Breast epithelium (tissue), 4 donors: ENCODE measurements at places on chromosomes 11 and 22.

- no peak overlapping the region for H3K4me3 ChIP-seq
- no peaks in the 10 kb centered on the region for H3K36me3 ChIP-seq
- no peak overlapping the region for H3K27ac ChIP-seq
- no peaks in the 10 kb centered on the region for H3K27me3 ChIP-seq
- H3K4me1 ChIP-seq = no peaks in the 10 kb centered on the region
- no peak for DNase-seq
These were observed 8.9 kb downstream of the MRTFA start for GRCh38 chr22:40627612-40628011.

GRCh38 chr22:42335839-42336378 lies 65.5 kb upstream of the TCF20 start:
- H3K4me3 ChIP-seq = no peak overlapping the region
- peak overlapping the region; percentile 12 for H3K27ac ChIP-seq
- no peaks in the 10 kb centered on the region for H3K4me1 ChIP-seq

- H3K4me3 ChIP-seq = no peak overlapping the region
- no peak overlapping the region for H3K27ac ChIP-seq
- no peaks in the 10 kb centered on the region for H3K27me3 ChIP-seq
- DNase-seq = no peak
- no peaks in the 10 kb centered on the region for H3K36me3 ChIP-seq
These were observed 941.7 kb downstream of the NTM start for GRCh38 chr11:132312161-132312560.

- DNase-seq = no peak
- no peaks in the 10 kb centered on the region for H3K27me3 ChIP-seq
- no peaks in the 10 kb centered on the region for H3K36me3 ChIP-seq
- H3K4me1 ChIP-seq = peaks cover 8% of the 10 kb centered on the region
These were observed 6.0 kb downstream of the SCARF2 start for GRCh38 chr22:20431511-20432192.

GRCh38 chr11:128029219-128029722 lies 558.1 kb downstream of the ETS1 start:
- no peaks in the 10 kb centered on the region for H3K36me3 ChIP-seq
- H3K4me3 ChIP-seq = no peak overlapping the region
- no peak for DNase-seq
- H3K27me3 ChIP-seq = no peaks in the 10 kb centered on the region
- H3K4me1 ChIP-seq = no peaks in the 10 kb centered on the region

GRCh38 chr11:17753641-17754040 lies 19.1 kb downstream of the KCNC1 start:
- no peaks in the 10 kb centered on the region for H3K36me3 ChIP-seq
- no peak for DNase-seq
- no peaks in the 10 kb centered on the region for H3K27me3 ChIP-seq

GRCh38 chr22:37304595-37305343 lies 22.5 kb downstream of the CYTH4 start:
- peaks cover 16% of the 10 kb centered on the region for H3K4me1 ChIP-seq
- no peak overlapping the region for H3K4me3 ChIP-seq
- H3K27ac ChIP-seq = peak overlapping the region; percentile 38
- no peaks in the 10 kb centered on the region for H3K36me3 ChIP-seq
- H3K27me3 ChIP-seq = no peaks in the 10 kb centered on the region

GRCh38 chr11:126257764-126258163 lies 10.9 kb downstream of the SRPRA start:
- no peaks in the 10 kb centered on the region for H3K27me3 ChIP-seq
- H3K4me1 ChIP-seq = no peaks in the 10 kb centered on the region
- H3K36me3 ChIP-seq = peaks cover 3% of the 10 kb centered on the region
- H3K27ac ChIP-seq = no peak overlapping the region

DNA sequence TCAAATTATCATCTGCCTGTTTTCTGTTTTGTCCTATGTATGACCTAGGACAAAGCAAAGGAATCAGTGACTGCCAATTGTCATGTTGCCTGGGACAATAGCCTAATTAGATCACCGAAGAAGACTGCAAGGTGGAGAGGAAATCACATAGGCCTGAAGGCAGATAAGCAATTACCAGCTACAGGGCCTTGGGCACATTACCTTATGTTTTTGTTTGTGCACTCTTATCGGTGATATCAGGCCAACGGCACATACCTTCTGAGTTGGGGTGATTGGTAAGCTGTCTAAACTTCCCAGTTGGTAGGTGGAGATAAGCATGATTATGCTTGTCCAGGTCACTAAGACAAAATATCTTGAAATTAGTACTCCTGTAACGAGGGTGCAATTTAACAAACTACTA lies 58.1 kb upstream of the FAM181B start:
- no peaks in the 10 kb centered on the region for H3K36me3 ChIP-seq
- H3K27me3 ChIP-seq = no peaks in the 10 kb centered on the region
- no peak overlapping the region for H3K27ac ChIP-seq
- H3K4me3 ChIP-seq = no peak overlapping the region
- DNase-seq = no peak
- no peaks in the 10 kb centered on the region for H3K4me1 ChIP-seq

DNA sequence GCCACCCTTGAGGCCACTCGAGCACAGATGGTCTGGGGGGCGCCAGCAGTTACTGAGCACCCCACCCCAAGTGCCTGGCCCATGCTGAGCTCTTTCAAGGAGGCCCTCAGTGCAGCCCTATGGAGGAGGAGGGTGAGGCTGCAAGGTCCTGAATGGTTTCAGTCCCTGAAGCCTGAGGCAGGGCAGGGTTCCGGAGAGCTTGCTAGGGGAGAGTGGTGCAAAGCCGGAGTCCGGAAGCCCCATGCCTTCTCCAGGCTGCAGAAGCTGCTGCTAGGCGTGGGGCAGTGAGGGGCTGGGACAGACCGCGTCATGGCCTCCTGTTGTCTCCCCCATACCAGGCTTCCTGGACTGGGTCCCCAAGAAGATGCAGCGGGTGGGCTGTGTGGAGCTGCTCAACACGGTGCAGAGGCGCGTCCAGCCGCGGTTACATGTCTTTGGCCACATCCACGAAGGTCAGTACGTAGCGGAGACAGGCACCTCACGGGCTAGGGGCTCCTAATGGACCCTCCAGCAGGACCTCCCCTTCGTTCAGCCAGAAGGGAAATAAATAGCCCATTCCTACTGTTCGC lies 90.6 kb downstream of the MPPED1 start:
- no peak overlapping the region for H3K27ac ChIP-seq
- no peaks in the 10 kb centered on the region for H3K4me1 ChIP-seq
- no peaks in the 10 kb centered on the region for H3K36me3 ChIP-seq
- no peaks in the 10 kb centered on the region for H3K27me3 ChIP-seq
- no peak overlapping the region for H3K4me3 ChIP-seq

- no peak overlapping the region for H3K27ac ChIP-seq
- no peak for DNase-seq
- H3K4me3 ChIP-seq = no peak overlapping the region
- no peaks in the 10 kb centered on the region for H3K36me3 ChIP-seq
- H3K27me3 ChIP-seq = no peaks in the 10 kb centered on the region
- no peaks in the 10 kb centered on the region for H3K4me1 ChIP-seq
These were observed 375.6 kb downstream of the KCNA4 start for GRCh38 chr11:29641201-29641600.

DNA sequence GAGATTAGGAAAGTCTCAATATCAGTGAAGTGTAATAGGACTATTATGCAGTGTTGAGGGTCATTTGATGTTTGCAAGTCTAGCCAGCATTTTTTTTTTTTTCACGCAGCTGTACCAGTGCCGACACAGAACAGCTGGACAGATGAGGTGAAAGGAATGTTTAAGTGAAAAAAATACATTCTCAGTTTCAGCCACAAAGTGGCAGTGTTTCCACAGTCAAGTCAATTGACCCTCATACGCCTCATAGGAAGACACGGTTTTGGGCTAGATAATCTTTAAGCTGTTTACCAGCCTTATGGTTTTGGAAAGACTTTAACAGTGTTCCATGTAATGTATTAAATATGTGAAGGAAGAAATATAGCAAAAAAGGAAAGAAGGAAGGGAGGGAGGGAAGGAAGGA lies 349.9 kb upstream of the ANO3 start:
- no peak overlapping the region for H3K27ac ChIP-seq
- DNase-seq = no peak

- H3K4me1 ChIP-seq = no peaks in the 10 kb centered on the region
- H3K27me3 ChIP-seq = no peaks in the 10 kb centered on the region
- H3K36me3 ChIP-seq = no peaks in the 10 kb centered on the region
- no peak for DNase-seq
These were observed 98.6 kb upstream of the BLID start for GRCh38 chr11:122214567-122214966.

GRCh38 chr11:68396516-68396915 lies 64.0 kb upstream of the PPP6R3 start:
- no peak overlapping the region for H3K27ac ChIP-seq
- peaks cover 7% of the 10 kb centered on the region for H3K4me1 ChIP-seq
- no peaks in the 10 kb centered on the region for H3K36me3 ChIP-seq
- H3K4me3 ChIP-seq = no peak overlapping the region

DNA sequence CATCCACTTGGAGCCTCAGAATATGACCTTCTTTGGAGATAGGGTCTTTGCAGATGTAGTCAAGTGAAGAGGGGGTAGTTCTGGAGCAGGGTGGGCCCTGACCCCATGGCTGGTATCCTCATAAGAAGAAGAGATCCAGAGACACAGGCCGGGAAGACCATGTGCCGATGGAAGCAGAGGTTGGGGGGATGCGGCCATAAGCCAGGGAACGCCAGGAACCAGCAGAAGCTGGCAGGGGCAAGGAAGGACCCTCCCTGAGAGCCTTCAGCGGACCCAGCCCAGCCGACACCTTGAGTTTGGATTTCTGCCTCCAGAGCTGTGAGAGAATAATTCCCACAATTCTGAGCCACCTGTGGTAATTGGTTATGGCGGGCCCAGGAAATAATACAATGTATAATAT lies 26.1 kb upstream of the SMIM38 start:
- no peaks in the 10 kb centered on the region for H3K27me3 ChIP-seq
- no peak overlapping the region for H3K4me3 ChIP-seq
- no peaks in the 10 kb centered on the region for H3K36me3 ChIP-seq
- no peak for DNase-seq

DNA sequence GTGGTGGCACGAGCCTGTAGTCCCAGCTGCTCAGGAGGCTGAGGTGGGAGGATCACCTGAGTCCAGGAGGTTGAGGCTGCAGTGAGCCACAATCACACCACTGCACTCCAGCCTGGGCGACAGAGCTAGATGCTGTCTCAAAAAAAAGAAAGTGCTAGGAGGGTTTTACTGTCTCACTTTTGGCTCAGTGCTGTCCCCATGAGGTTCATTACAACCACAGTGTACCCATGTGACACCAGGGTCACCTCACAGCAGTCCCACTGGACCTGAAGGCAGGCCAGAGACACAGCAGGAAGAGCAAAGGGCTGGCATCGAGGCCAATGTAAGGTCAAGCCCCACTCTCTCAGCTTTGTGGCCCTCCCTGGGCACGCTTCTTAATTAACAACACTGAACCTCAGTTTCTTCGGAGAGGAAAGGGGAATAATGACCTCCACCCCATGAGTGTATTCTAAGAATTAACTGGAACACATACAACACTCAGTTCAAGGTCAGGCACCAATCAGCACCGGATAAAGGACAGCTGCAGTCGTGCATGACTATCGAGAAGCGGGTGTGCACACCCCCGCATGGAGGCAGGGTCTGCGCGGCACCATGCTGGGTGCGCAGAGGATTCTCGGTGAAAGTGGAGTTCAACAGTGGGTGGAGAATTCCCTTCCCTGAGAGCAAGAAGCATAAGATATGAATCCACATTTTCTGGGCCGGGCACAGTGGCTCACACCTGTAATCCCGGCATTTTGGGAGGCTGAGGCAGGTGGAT lies 30.9 kb upstream of the BAIAP2L2 start:
- DNase-seq = no peak
- H3K4me3 ChIP-seq = no peak overlapping the region
- no peak overlapping the region for H3K27ac ChIP-seq
- no peaks in the 10 kb centered on the region for H3K27me3 ChIP-seq
- H3K4me1 ChIP-seq = no peaks in the 10 kb centered on the region

- H3K4me1 ChIP-seq = peaks cover 14% of the 10 kb centered on the region
- peak overlapping the region; percentile 83 for H3K27ac ChIP-seq
- H3K27me3 ChIP-seq = no peaks in the 10 kb centered on the region
- H3K4me3 ChIP-seq = peak overlapping the region; percentile 17
- no peaks in the 10 kb centered on the region for H3K36me3 ChIP-seq
These were observed 17.0 kb upstream of the KCTD14 start for GRCh38 chr11:78039919-78040671.

- H3K4me1 ChIP-seq = no peaks in the 10 kb centered on the region
- H3K27me3 ChIP-seq = no peaks in the 10 kb centered on the region
- no peak overlapping the region for H3K4me3 ChIP-seq
- no peak for DNase-seq
- H3K36me3 ChIP-seq = no peaks in the 10 kb centered on the region
These were observed 104.2 kb downstream of the MTNR1B start for GRCh38 chr11:93073508-93074280.

DNA sequence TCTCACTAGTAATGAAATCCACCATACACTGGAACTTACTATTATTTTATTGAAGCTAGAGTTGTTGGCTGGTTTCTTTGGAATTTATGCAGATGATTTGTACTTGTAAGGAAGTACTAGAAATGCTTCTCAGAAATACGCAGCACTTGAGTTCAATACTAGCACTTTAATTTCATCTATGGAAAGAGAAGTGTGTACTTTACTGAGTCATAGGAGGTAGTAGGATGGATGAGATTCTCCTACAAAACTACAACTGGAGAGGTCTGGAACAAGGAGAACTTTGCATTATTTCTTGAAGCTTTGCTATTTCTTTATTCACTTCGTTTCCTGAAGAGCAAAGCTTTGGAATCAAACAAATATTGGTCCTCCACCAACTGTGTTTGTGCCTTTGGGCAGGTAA lies 44.1 kb upstream of the CCDC90B start:
- no peaks in the 10 kb centered on the region for H3K4me1 ChIP-seq
- H3K36me3 ChIP-seq = no peaks in the 10 kb centered on the region
- no peak overlapping the region for H3K4me3 ChIP-seq
- H3K27ac ChIP-seq = no peak overlapping the region
- H3K27me3 ChIP-seq = no peaks in the 10 kb centered on the region
- DNase-seq = no peak

DNA sequence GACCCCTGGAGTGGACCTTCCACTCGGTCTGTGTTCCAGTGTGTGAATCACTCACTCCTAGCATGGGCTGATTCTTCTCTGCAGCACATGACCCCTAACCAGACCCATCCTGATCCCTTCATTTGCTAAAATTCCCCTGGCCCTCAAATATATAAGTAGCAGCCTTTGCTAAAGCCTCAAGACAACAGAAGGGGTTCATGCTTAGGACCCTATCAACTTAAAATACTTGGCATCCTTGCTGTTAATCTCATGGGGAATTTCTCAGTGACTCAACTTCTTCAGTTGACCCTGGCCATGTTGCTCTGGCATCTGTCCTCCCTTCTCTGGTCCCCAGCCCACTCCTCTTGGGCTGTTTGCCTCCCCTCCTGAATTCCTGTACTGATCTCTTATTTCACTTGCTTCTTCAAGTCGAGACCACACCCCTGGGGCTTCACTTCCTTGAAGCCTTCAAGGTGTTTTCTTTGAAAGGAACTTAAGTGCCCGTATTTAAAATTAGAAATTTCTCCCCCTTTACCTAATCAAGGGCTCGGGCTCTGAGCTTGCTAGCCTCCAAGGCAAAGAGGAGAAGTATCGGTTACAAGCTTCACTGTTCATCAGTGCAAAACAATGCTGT lies 23.6 kb downstream of the NNMT start:
- H3K27ac ChIP-seq = peak overlapping the region; percentile 10
- no peaks in the 10 kb centered on the region for H3K36me3 ChIP-seq
- H3K4me1 ChIP-seq = peaks cover 3% of the 10 kb centered on the region
- no peak for DNase-seq
- no peak overlapping the region for H3K4me3 ChIP-seq

- H3K36me3 ChIP-seq = no peaks in the 10 kb centered on the region
- H3K27ac ChIP-seq = peak overlapping the region; percentile 57
- no peak for DNase-seq
- H3K27me3 ChIP-seq = no peaks in the 10 kb centered on the region
- no peak overlapping the region for H3K4me3 ChIP-seq
These were observed 32.7 kb downstream of the P4HA3 start for GRCh38 chr11:74278721-74279161.
